ENCODE measurements at places on chromosomes 1 and 21.

DNA sequence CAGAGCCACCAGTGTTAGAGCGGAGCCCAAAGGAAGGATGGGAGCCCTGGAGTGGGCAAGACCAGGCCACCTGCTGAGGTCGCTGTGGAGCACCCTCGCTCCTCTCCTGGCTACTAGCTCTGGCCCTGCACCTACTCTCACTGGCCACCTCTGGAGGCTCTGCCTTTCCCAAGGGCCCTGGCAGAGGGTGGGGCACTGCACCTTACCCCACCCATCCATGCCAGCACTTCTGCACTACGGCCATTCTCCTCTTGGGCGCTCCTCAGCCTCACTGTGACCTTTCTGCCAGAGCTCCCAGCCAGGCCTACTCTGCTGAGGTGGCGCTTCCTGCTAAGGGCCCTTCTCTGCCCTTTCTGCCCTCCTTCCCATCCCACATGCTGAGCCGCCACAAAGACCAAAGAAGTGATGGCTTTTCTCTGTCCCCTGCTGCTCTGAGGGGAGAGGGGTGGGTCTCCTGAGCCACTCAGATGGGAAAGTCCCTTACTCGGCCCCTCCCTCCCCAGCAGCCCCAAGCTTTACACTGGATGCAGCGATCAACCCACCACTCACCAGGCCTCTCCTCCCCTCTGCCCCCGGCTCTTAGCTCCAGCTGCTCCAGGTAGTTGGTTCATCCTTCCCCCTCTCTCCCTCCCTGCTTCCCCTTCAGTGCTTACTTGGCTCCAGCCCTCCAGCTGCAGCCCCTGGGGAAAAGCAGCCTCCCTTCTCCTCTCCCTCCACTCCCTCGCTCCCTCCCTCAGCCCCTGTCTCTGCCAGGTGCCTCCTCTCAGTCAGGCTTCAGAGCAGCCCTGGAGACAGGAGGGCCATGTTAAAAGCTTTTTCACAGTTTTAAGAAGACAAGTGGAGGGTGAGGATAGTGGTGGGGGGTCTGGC is 14.8 kb upstream of the TMEM222 start:
- no peak for DNase-seq

- no peak for DNase-seq
Observed at GRCh38 chr1:153394391-153394790, 3.5 kb upstream of the S100A8 start.

DNA sequence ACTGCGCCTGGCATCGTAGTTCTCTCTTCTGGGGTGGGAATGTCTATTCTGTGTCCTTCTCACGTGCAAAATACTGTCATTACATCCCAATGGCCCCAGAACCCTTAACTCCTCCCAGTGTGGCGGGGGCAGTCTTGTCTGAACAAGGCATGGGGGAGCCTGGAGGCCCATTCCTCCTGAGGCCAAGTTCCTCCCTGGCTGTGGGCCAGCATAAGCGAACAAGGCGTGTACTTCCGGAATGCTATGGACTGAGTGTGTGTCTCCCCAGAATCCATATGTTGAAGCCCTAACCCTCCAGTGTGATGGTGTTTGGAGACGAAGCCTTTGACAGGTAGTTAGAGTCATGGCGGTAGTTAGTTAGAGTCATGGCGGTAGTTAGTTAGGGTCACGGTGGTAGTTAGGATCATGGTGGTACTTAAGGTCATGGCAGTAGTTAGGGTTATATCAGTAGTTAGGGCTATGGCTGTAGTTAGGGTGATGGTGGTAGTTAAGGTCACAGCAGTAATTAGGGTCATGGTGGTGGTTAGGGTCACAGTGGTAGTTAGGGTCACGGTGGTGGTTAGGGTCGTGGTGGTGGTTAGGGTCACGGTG is 71.0 kb downstream of the PRKCZ start:
- DNase-seq = no peak

GRCh38 chr1:54045496-54045895 is 7.5 kb downstream of the TMEM59 start:
- no peak for DNase-seq

GRCh38 chr1:67715819-67716218 is 30.8 kb downstream of the GADD45A start:
- DNase-seq = no peak

DNA sequence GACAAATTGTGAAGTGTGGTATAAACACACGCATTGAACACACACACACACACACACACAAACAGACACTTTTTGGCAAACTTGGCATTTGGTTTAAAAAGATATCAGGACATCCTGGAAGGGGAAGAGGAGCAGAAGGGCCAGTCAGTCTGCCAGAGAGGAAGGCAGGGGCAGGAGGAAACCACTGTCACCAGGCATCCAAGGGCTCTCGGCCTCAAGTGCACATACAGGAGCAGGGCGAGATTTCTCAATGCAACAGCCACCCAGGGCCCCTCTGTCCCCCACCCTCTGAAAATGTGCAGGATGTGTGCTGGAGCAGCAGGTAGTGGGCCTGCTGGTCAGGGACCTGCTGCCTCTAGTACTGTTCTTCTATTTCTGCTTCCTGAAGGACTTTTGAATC is 71.2 kb downstream of the ABCA4 start:
- no peak for DNase-seq

GRCh38 chr1:35936838-35937237 is 5.9 kb downstream of the AGO3 start:
- no peak for DNase-seq

DNA sequence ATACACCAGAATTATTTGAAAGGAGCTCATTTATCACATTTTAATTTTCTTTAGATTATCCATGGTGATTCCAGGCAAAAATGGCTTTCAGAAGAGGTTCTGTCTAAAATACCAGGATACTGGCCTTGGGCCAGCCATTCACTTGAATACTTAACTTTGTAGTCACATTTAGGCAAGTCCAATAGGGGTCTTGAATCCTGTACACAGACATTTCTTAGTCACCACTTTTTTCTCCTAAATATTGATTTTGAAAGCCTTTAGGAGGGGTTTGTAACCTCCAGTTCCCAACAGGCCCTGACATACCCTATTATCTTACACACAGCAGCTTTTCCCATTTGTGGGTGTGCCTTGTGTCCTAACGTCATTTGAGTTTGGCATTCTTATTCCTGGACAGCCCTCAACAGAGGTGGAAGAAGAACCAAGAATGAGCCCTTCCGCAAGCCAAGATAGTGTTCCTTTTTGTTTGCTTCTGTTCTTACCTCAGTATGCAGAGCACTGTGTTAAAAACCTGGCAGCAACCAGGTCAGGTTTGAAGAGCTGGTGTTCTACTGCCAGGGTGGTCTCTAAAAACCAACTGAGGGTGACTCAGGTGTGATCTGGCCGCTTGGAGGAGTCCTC is 19.5 kb downstream of the MAP3K7CL start:
- DNase-seq = no peak

- DNase-seq = no peak
Observed at GRCh38 chr1:164228928-164229327, 330.1 kb upstream of the PBX1 start.

DNA sequence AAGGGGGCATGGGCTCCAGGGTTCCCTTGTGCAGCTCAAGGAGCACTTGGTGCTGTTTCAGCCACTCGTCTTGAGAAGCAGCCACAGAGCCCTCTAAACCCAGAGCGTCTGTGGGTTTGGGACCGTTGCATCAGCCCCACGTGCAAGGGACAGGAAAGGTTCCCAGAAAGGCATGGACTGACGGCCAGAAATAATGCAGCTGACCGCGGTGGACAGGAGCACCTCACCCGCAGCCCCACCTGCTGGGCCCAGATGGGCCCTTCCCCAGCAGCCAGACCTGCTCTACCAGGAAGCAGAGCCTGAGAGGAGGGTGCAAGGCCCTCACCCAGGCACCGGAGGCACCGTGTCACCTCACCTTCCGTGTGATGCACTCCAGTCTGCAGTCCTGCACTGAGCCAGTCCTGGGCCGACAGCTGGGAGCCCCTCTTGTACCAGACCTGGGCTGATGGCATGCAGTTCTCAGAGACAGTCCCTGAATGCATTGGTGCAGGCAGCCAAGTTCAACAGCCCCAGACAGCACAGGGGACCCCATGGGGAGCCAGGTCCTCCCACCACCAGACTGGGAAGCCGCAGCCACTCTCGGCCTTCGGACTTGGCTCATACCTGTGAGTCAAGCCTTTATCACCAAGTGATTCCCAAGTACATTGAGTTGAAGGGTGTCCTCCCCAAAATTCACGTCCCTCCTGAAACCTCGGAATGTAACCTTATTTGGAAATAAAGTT is 4.8 kb upstream of the TFF3 start:
- DNase-seq = no peak

DNA sequence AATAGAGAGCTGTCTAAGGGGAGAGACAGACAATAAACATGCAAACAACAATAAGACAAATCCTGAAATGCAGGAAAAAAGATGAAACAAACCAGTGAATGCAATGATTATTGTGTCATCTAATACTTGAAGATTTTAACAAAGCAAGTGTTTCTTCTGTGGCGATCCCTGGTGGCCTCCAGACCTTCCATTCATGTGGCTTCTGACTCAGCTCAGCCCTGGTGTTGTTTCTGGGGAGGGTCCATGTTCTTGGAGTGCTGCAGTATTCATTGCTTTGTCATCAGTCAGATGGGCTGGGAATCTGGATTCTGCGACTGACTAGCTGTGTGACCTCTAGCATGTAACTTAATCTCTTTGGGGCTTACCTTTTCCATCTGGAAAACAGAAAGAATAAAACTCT is 1.5 kb upstream of the C2CD4D start:
- no peak for DNase-seq

DNA sequence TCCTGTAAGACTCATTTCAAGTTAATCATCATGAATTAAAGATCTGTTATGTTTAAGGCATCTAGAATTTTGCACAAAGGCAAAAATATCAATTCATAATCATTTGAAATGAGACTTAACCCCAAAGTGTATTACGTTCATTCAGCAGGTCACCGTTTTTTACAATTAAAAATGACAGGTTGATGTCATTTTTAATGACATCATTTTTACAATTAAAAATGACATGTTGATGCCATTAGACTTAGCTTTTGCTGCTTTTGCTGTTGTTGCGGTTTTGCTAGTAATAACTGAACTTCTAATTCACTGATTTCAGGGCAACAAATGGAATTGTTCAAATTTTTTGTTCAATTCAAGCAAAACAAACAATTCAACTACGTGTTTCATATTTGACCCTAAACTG is 17.0 kb downstream of the PRMT6 start:
- no peak for DNase-seq

GRCh38 chr1:201533836-201534235 is 5.1 kb upstream of the NAV1 start:
- DNase-seq = no peak

DNA sequence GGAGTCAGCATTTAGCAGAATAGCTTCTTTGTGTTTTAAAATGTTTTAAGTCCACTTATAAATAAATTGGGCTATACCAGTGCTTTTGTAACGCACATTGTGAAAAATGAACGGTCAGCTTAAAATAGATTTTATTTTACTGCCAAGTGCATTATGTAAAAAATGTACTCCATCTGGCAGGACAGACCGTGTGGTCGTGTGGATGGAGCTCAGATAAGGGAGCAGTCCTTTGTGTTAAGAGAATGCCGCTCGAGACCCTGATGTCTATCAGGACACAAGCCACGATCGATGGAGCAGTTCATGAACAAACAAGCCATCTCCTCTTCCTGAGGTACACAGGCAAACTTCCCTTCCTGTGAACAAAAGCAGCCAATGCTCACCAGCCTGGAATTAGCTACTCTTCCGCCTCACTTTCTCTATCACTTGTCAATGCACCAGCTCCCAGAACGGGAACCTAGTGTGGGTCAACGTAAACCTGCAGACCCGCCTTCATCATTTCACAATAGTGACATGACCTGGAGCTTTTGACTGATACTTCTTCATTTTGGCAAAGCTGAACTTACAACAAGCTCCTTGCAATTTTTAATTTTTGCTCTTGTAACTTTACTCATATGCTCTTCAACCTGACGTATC is 243.5 kb downstream of the TGFB2 start:
- DNase-seq = no peak

DNA sequence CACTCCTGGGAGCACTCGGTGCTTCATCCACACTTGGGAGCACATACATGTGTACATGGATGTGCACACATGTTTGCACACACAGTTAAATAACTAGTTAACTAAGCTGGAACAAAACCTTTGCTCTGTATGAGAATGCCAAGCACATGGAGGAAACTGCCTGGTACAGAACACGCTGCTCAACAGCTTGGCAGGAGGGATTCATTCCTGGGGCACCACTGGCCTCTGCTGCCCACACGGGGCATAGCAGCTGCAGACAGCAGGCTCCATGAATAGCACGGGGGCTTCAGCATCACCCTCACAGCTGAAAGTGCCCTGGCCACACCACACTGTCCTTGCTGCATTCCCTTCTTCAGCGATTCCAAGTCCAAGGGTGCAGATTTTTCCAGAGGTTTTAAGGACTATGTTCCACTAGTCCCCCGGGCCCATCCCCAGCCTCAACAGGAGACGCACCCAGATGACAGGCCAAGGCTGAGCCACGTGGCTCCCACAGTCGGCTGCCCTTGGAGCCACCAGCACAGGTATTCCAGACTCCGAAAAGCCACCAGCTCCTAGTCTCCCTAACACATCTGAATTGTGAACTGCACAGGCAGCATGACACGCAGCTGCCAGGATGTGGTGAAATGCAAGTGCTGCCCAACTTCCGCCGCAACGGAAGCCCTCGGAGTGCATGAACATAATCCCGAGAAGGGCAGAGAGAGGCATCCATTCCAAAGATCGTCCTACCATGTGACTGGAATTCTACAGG is 16.9 kb downstream of the NPHP4 start:
- DNase-seq = peak; percentile 36

DNA sequence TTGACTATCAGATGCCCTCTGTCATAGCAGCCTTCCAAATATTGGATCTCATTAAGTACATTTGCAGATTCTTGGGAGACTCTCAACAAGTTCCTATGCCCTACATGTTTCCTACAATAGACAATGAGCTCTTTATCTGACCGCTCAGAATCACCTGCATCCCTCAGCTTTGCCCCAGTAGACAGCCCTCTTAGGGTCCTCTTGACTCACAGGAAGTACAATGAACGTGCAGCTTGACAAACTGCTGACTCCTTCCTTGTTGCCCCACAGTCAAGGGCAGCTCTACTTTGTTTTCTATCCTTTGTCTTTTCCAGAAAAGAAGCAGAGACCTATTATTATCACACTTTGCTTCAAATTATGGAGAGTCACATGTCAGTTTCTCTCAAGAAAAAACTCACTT is 27.6 kb downstream of the SLC44A5 start:
- DNase-seq = no peak

DNA sequence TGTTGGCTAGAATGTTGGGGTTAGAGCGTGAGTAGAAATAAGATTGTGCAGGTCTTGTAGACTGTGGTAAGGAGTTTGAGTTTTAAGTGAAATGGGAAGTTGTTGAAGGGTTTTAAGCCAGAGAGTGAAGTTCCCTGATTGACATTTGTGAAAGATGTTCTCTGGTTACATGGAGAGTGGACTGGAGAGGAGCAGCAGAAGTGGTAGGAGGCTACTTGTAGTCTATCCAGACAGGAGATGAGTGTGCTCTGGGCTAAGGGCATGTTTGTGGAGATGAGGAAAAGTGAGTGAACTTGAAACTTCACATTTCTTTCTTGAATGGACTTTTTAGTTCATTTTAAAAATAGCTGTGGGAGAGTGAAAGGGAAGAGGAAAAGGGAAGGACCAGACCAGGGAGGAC is 37.0 kb downstream of the F3 start:
- no peak for DNase-seq

- no peak for DNase-seq
Observed at GRCh38 chr1:184973272-184974055, 844 bp downstream of the NIBAN1 start.

- no peak for DNase-seq
Observed at GRCh38 chr1:115310581-115311473, 27.2 kb downstream of the NGF start.

- no peak for DNase-seq
Observed at GRCh38 chr1:59243550-59243949, 53.3 kb upstream of the FGGY start.

GRCh38 chr1:119946724-119947123 is 50.4 kb upstream of the ADAM30 start:
- no peak for DNase-seq

- no peak for DNase-seq
Observed at GRCh38 chr1:218480588-218481099, 135.5 kb downstream of the TGFB2 start.
